ENCODE measurements at places on chromosomes 11 and 22.

DNA sequence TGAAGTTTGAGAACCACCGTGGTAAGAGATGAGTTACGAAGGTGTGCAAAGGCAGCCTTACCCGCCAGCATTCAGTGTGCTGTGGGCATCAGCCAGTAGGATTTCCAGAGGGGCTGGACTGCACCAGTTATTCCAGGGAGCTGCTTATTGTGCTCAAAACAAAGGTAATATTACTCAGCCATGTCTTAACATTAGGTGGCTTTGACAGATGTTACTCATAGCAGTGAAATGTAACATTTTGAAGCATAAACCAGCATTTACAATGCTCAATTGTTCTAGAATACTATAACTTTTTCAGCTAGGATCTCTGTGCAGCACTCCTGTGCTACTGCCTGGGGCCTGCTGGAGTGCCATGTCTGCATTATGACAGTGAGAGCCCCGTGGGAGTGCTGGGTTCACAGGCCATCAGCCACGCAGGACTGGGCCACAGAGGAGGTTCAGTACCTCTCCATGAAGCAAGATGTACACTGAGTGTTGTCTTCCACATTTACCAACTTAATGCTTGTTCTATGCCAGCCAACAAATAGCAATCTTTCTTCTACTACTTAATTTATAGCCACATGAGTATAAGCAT is 238.1 kb downstream of the CADM1 start:
- no peak for DNase-seq

DNA sequence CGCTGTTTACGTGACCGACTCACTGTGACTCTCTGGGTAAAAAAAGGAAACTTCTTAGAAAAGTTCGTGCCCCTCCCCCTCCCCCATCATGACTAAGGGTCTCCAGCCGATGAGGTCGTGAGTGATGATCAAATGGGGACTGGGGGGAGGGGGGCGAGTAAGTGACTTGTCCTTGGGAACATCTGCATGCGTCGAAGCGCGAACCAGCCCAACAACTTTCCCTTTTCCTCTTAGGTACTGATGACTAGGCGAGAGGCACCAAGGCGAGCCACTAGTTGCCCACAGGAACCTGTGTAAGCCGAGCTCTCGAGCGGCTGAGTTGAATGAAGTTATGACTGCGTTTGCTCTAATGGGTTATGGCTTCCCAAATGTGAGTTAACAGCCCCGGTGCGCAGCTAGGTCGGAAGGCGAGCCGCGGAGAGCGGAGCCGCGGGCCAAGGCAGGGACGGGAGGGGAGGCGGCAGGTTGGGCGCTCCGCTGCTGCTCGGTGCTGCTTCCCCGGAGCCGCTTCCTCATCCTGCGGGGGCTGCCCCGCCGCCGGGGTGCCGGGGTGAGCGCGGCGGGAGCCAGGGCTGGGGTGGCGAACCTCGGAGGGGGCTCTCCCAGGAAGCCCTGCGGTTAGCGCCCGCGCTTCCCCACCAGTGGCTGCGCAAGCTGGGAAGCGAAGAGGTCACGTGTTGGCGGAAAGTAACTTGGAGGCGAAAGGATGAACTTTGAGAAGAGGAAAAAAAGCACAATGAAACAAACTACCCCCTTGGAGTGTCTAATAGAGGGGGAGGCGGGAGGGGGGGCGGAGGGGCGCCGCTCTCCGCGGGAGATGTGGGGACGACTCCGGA is 22.1 kb upstream of the BDNF start:
- no peak for DNase-seq

- no peak for DNase-seq
Observed at GRCh38 chr11:72295471-72295870, 51.5 kb upstream of the PHOX2A start.

GRCh38 chr11:15248749-15249148 is 134.0 kb downstream of the INSC start:
- no peak for DNase-seq

- no peak for DNase-seq
Observed at GRCh38 chr11:70247710-70248072, 22.8 kb upstream of the PPFIA1 start.

DNA sequence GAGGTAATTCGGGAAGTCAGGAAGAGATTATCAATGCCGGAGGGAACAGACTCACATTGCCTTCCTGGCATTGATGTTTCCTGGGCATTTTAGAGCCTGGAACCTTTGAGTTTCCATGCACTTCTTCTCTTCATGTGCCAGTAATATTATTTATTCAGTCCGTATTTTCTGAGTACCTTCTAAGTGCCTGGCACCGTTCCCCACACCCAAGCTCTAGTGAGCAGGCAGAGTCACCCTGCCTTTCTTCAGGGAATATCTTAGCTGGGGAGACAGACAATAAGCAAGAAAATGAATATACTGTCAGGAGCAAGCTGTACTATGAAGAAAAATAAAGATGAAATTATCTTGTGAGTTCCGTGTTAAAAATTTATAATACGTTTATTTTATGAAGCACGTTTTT is 136.2 kb upstream of the SEZ6L start:
- no peak for DNase-seq

- no peak for DNase-seq
Observed at GRCh38 chr11:62419314-62419929, 589 bp downstream of the SCGB1A1 start.

- no peak for DNase-seq
Observed at GRCh38 chr22:20316844-20317401, 2.9 kb downstream of the DGCR6L start.

DNA sequence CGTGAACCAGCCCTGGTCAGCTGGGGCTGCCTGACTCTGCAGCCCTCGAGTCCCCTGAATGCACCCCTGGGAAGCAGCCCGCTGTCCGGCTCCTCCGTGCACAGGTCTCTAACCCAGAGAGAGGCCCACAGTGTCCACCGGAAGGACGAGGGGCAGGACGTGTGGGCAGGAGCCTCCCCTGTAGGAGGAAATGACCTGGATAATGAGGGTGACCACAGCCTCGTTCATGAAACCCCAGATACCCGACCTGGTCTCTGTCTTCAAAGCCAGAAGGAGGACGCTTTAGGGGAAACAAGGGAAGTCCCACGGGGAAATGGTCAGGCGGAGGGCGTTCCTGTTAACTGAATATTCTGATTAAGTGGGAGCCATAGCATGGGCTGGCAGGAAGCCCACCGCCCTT is 23.3 kb downstream of the LIF start:
- no peak for DNase-seq

- no peak for DNase-seq
Observed at GRCh38 chr22:28788601-28789000, 11.8 kb downstream of the XBP1 start.

DNA sequence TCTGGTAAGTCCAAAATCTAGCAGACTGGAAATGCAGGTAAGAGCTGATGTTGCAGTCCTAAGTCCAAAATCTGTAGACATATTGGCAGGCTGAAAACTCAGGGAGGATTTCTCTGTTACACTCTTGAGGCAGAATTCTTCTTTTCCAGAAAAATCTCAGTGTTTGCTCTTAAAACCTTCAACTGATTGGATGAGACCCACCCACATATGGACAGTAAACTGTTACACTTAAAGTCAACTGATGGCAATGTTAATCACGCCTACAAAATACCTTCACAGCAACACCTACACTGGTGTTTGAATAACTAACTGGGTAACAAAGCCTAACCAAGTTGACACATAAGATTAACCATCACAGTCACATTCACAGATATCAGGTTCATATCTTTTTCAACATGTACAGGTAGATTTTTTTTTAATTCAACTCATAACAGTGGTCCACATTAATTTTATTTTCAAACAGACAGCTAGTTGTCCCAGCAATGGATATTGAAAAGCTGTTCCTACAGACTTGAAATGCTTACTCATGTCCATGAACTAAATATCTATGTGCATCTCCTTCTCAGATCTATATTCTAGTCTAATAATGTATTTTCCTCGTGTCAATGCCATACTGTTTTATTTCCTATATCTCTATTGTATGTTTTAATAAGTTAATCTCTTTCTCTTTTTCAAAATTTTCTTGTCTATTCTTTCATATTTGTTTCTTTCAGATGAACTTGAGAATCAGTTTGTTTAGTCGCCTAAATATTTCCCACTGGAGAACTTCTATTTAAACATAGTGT is 110.1 kb downstream of the TMPRSS5 start:
- DNase-seq, result no peak

DNA sequence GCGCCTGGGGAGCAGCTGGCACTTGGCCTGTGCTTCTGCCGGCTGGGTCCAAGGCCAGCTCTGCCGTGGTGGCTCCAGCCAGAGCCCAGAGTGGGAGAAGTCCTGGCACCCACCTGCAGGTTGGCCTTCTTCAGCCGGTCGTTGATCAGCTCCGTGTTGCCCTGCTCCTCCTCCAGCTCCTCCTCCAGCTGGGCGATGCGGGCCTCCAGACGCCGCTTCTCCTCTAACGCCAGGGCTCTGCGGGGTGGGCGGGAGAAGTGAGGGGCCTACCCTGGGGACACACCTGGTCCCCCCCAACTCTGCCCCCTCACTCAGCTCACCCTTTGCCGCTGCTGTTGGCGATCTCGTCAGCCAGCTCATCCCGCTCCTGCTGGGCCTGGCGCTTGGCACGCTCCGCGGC is 32.6 kb downstream of the APOL1 start:
- DNase-seq, result no peak

GRCh38 chr11:128841461-128842072 is 25.5 kb downstream of the KCNJ1 start:
- DNase-seq, result no peak

GRCh38 chr11:112106070-112106469 is 19.4 kb downstream of the SDHD start:
- DNase-seq, result no peak

- peak; percentile 20 for DNase-seq
Observed at GRCh38 chr22:30036656-30037055, 43.6 kb upstream of the HORMAD2 start.

Measured in H54 (cell line).